ENCODE measurements at places on chromosomes 6 and 20. TPM values are rescaled to one million over a fixed set of nuclear protein-coding genes. Genes with fewer than 3 reads are reported as not detected.
A peak's percentile ranks its signal among the peaks of the same experiment; 100 is the strongest.

GRCh38 chr6:71248306-71248765 is 40.3 kb upstream of the OGFRL1 start:
- no peaks in the 10 kb centered on the region for H3K36me3 ChIP-seq
- H3K4me1 ChIP-seq: peaks cover 62% of the 10 kb centered on the region
- DNase-seq: no peak
- peak overlapping the region; percentile 87 for H3K27ac ChIP-seq

DNA sequence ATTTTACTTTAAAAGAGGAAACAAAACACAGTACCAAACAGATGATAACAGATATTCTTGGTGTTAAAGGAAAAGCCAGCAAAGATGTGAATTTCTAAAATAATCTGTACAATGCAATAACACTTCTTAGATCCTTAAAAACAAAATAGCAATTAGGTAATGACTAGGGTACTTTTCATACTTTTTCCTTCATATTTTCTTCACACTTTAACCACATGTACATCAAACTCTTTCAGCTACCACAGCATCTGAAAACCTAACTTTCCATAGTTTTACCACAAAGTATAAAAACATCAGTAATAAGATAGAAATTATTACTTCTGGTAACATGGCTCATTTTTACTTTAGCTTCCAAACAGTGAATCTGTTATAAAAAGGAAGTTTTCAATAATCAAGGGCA is 141.3 kb downstream of the MMS22L start:
- no peaks in the 10 kb centered on the region for H3K27me3 ChIP-seq
- DNase-seq: no peak
- H3K4me1 ChIP-seq: no peaks in the 10 kb centered on the region
- H3K36me3 ChIP-seq: no peaks in the 10 kb centered on the region

DNA sequence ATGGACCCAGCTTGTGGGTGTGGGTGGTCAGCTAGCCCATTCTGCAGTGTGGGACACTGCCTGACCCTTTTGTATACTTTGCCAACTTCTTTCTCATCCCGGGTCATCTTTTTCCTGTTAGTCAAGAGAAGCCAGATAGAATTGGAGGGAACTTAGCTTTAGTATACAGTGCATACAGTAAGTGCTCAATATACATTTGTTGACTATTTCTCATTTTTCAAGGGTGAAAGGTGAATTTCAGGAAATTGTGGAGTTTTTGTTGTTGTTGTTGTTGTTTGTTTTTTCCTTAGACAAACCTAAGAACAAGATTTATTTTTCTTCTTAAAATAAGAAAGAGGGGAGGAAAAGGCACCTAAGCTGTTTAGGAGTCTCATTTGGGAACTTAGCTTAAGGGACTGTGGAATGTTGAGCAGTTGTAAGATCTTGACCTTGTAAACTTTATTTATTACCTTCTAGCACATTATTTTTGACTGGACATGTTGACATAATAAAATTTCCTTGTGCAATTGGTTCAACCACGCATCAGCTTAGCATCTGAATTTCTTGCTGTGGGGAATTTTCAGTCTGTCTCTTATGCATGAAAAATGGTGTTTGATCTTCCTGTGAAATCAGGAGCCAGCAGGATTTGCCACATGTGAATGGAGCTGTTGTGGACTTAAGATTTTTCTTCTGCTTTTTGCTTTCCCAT is 113.6 kb downstream of the ARID1B start:
- no peaks in the 10 kb centered on the region for H3K27me3 ChIP-seq
- no peak overlapping the region for H3K4me3 ChIP-seq
- no peaks in the 10 kb centered on the region for H3K36me3 ChIP-seq
- H3K27ac ChIP-seq: no peak overlapping the region
- H3K4me1 ChIP-seq: peaks cover 37% of the 10 kb centered on the region

DNA sequence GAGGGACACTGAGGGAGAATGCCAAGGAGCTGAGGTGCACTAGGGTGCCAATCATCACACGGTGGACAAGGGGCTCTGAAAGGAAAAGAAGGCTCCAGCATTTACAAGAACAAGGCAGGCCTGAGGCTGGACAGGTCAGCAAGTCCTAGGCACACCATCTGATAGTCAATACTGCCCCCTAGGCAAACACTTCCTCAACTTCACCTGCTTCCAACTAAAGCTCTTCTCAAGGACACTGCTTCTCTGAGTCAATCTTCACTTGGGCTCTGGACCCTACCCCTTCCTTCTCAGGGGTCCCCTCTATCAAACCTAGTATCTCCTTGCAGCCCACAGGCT is 37.7 kb upstream of the SLC4A11 start:
- no peaks in the 10 kb centered on the region for H3K4me1 ChIP-seq
- no peaks in the 10 kb centered on the region for H3K27me3 ChIP-seq
- no peak overlapping the region for H3K27ac ChIP-seq
- peaks cover 41% of the 10 kb centered on the region for H3K36me3 ChIP-seq
- DNase-seq: no peak

DNA sequence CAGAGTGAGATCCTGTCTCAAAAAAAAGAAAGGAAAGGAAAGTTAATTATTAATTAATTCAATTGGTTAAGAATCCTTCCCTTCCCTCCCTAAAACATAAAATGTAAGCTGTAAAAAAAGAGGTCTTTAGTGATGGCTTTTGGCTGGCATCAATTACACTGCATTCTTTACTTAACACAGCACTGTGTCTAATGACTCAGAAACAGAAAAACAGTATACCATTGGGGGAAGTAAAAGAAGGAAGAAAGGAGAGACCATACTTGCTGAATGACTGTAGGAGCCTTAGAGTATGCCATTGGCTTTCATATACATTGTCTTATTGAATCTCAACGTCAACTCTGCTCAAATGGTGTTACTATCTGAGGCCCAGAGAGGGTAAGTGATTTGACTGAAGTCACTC is 18.3 kb upstream of the CITED2 start:
- no peaks in the 10 kb centered on the region for H3K27me3 ChIP-seq
- H3K4me1 ChIP-seq: peaks cover 8% of the 10 kb centered on the region
- H3K27ac ChIP-seq: no peak overlapping the region
- no peak overlapping the region for H3K4me3 ChIP-seq
- no peaks in the 10 kb centered on the region for H3K36me3 ChIP-seq

DNA sequence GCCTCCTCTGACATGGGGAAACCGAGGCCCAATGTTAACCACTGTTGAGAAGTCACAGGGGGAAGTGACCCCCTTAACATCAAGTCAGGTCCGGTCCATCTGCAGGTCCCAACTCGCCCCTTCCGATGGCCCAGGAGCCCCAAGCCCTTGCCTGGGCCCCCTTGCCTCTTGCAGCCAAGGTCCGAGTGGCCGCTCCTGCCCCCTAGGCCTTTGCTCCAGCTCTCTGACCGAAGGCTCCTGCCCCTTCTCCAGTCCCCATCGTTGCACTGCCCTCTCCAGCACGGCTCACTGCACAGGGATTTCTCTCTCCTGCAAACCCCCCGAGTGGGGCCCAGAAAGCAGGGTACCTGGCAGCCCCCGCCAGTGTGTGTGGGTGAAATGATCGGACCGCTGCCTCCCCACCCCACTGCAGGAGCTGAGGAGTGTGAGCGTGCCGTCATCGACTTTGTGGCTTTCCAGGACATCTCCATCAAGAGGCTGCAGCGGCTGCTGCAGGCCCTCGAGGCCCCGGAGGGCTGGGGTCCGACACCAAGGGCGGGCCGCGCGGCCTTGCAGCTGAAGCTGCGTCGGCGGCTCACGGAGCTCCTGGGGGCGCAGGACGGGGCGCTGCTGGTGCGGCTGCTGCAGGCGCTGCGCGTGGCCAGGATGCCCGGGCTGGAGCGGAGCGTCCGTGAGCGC is 1.6 kb downstream of the TNFRSF6B start:
- peaks cover 7% of the 10 kb centered on the region for H3K27me3 ChIP-seq
- peaks cover 19% of the 10 kb centered on the region for H3K36me3 ChIP-seq
- peak overlapping the region; percentile 33 for H3K4me3 ChIP-seq

- no peaks in the 10 kb centered on the region for H3K27me3 ChIP-seq
- no peak overlapping the region for H3K4me3 ChIP-seq
- no peaks in the 10 kb centered on the region for H3K4me1 ChIP-seq
- no peak overlapping the region for H3K27ac ChIP-seq
- no peaks in the 10 kb centered on the region for H3K36me3 ChIP-seq
Observed at GRCh38 chr6:108694816-108695215, 134.1 kb downstream of the FOXO3 start.

DNA sequence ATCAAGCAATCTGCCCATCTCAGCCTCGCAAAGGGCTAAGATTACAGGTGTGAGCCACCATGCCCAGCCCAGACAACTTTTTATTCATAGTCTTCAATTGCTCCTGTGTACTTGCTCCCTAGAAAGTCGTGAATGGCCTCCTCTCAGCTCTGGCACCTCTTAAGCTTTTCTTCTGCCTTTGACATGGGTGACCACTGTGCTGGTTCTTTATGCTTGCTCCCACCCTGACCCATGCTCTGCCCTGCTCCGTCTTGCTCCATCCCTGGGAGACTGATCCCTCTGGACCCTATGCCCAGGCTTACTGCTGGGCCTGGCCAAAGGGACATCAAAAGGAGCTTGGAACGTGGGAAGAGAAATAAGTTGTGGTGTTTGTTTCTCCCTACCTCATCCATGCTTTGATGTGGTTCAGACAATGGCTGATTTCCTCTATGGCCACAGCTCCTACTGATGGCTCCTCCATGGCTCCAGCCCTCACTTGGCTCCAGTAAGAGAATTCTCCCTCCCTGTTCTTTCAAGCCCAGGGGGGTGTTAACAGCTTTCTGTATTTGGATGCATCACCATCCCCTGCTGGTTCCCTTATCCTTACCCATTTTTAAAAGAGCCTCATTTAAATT is 7.7 kb upstream of the TREM2 start:
- no peaks in the 10 kb centered on the region for H3K27me3 ChIP-seq
- no peak overlapping the region for H3K27ac ChIP-seq
- DNase-seq: no peak
- H3K36me3 ChIP-seq: no peaks in the 10 kb centered on the region

The BACH2 gene
- 18.1 TPM for total RNA-seq

All from spleen (tissue), 13 donors.